GM12865 (cell line): ENCODE measurements at places on chromosomes 13 and 19.
A peak's percentile ranks its signal among the peaks of the same experiment; 100 is the strongest.

DNA sequence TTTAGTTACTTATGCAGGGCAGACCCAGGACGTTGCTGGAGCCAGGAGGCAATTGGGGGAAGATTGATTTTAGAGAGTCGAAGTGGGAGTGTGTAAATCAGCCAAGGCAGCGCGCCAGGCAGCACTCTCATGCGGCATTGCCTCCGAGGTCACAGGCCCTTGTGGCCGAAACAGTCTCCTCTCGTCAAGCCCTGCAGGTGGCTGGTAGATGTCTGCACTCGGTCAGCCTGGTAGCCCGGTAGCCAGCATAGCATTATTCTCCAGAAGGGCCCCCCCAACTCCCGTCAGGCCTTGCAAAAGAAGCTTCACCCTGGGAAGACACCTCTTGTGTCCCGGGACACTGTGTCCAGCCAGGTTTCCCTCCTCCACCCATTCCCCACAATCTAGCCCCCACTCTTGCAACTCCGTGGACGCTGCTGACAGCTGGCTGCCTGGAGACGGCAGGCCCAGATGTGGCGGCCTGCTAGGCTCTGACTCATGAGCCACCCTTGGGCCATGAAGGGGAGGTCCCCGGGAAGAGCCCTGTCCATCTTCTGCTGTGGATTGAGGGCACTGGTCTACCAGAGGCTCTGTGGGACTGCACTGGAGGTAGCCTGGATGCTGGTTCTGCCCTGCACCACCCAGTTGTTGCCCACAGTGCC lies 2.6 kb upstream of the PEPD start:
- no peak for DNase-seq

DNA sequence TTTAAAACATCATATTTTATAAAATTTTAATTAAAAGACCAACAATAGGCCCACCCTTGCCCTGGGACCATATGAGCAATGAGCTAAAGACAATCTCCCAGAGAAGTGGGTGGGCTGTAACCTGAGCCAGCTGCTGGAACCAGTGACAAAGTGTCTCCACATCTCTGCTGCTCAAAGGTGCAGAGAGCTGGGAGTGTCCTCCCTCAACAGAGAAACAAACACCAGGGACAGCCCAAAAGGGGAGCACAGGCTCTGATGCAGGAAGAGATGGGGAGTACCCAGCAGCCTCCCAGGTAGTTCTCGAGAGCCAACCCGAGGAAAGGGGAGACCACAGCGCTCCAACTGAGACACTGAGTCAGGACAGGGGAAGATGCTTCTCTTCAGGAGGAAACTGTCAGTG lies 39.1 kb downstream of the DOCK9 start:
- no peak for DNase-seq

GRCh38 chr13:114017028-114017630 lies 43.3 kb upstream of the C13orf46 start:
- no peak for DNase-seq

DNA sequence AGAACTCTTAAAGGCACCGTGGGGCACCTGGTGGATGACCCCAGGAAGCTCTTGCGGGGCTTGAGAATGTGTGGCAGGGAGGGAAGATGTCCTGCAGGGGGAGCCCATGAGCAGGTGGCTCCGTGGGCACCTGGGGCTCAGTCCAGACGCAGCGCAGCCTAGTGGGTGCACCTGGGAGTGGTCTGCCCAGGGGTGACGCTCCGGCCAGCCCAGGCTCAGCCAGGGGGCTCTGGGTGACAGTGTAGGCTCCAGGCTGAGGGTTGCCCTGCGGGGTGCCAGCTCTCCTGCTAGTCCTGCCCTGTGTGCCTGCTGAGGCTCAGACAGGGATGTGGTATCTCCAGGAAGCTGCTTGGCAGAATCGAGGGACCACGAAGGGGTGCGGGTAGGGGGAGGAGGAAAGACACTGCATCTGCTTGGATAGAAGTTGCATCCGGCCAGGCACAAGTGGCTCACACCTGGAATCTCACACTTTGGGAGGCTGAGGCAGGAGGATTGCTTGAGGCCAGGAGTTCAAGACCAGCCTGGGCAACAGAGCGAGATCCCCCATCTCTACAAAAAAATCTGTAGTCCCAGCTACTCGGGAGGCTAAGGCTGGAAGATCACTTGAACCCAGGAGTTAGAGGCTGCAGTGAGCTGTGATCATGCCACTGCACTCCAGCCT lies 15.0 kb upstream of the PGLS start:
- peak; percentile 93 for DNase-seq
